ENCODE measurements at places on chromosomes 11 and 22. TPM values are rescaled to one million over a fixed set of nuclear protein-coding genes. Genes with fewer than 3 reads are reported as not detected.

- DNase-seq = no peak
Measured at GRCh38 chr11:88337987-88338668, 592 bp upstream of the CTSC start.

DNA sequence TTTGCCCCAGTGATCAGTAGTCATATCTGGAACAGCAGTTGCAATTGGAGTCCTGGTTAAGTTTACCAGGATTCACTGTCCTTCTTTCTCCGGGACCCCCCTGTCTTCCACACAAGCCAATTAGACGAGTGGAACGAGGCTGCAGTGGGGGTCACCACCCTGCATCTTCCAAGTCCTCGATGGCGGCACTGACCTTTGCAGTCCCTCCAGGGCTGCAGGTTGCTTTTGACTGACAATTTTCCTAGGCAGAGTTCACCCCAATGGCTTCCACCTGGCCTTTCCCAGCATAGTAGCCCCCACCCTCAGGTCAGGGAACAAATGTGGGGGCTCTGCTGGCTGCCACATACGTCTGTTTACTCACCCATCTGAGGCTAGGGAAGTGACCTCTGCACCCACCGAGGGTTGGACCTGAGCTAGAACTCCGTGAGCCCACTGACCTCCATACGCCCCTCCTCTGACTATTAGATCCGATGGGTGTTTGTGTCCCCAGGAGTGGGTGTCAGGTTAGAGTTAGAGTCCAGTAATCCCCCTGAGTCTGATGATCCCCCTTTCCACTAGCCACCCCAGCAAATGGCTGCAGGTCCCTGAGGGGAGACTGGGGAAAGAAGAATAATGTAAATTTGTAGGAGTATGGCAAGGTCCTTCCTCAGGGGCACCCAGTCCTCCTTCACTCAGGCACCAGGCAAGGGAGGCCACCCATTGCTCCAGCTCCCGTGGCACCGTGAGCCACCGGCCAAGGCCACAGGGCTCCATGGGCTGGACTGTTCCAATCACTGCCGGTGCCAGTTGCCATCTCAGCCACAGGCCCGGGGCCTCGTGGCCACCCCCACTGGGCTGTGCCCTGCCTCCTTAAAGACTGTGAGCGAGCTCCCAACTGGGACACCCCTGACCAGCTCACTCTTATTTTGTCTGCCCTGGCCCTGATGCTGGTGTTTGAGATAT is 5.5 kb downstream of the C11orf21 start:
- DNase-seq = no peak

DNA sequence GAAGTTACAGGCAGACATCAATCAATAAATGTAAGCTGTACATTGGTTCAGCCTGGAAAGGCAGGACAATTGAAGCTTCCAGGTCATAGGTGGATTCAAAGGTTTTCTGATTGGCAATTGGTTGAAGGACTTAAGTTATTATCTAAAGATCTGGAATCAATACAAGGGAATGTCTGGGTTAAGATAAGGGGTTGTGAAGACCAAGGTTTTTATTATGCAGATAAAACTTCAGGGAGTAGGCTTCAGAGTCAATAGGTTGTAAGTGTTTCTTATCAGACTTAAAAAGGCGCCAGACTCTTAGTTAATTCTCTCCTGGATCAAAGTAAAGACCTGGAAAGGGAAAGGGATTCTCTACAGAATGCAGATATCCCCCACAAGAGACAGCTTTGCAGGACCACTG is 935.4 kb downstream of the TBC1D22A start:
- DNase-seq = no peak

CHRM1 gene
- not detected for total RNA-seq

CNIH2 gene
- 15.8 TPM for total RNA-seq

GRCh38 chr11:18064450-18065054 is 18.5 kb upstream of the TPH1 start:
- DNase-seq = no peak

- no peak for DNase-seq
Measured at GRCh38 chr11:12567746-12568460, 106.3 kb upstream of the TEAD1 start.

OR10V1 gene
- total RNA-seq = not detected

ARHGAP8 gene
- 48.7 TPM for total RNA-seq

GRCh38 chr11:34052036-34052607 is 591 bp downstream of the CAPRIN1 start:
- DNase-seq = peak; percentile 91

ANKK1 gene
- not detected for total RNA-seq

- no peak for DNase-seq
Measured at GRCh38 chr11:82507288-82507687, 226.4 kb downstream of the FAM181B start.

GRCh38 chr22:28768701-28769393 is 3.6 kb upstream of the CCDC117 start:
- DNase-seq = no peak

MYOD1 gene
- not detected for total RNA-seq
